ENCODE measurements at places on chromosomes 12 and 14.

DNA sequence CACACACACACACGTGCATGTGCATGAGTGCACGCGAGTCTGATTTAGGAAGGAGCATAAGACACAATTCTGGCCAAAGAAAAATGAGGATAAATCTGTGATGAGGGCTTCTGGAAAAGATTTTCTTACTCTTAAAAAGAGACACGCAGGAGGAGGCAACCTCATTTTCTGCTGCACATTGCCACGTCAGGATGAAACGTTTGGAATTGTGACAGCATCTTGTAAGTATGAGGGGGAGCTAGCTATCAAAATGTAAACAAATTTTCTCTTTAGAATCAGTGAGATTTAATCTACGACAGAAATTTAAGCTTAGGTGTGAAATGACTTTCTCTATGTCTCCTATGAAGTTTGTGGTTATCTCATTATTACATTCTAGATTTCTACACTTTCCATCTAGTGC, 31.1 kb upstream of the NUBPL start:
- DNase-seq: no peak

- DNase-seq: no peak
These were observed 18.7 kb downstream of the IQSEC3 start for GRCh38 chr12:85191-85666.

DNA sequence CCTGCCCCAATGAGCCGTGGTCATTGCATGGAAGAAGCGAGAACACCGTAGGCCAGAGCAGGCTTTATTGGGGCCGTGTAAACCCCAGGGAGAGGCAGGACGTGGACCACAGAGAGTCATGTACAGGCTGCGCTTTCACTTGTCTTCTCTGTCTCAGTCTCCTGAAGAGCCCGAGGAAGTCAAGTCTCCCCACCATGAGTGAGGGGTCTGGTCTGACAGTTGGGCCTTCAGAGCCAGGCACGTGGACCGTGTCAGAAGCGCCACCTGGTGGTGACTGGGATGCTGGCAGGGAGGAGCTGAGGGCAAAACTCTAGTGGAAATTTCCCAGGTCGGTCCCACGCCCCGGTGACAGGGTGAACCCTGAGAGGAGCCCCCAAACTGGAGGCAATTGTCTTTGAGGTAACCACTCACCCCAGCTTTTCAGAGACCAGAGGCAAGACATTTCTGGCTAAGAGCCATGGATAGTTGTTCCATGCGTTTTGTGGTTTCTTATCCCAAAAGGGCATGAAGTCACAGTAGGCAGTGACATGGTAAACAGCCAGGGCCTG, 17.4 kb downstream of the RPS6KL1 start:
- DNase-seq: no peak

DNA sequence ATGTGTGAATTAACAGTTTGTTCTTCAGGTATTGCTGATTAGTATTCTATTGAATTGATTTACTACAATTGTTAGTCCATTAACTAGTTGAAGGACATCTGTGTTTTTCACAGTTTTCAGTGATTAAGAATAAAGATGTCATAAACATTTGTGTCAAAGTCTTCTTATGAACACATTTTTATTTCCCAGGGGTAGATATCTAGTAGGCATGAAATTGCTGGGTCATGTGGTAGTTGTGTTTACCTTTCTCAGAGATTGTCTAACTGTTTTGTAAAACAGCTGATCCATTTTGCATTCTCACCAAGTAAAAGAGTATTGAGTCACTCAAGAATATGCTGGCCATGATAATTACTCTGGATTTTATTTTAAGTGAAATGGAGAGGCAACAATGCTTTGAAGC, 1145.3 kb downstream of the FSCB start:
- DNase-seq: no peak

- no peak for DNase-seq
These were observed 32.3 kb downstream of the SLC15A5 start for GRCh38 chr12:16245209-16245608.

DNA sequence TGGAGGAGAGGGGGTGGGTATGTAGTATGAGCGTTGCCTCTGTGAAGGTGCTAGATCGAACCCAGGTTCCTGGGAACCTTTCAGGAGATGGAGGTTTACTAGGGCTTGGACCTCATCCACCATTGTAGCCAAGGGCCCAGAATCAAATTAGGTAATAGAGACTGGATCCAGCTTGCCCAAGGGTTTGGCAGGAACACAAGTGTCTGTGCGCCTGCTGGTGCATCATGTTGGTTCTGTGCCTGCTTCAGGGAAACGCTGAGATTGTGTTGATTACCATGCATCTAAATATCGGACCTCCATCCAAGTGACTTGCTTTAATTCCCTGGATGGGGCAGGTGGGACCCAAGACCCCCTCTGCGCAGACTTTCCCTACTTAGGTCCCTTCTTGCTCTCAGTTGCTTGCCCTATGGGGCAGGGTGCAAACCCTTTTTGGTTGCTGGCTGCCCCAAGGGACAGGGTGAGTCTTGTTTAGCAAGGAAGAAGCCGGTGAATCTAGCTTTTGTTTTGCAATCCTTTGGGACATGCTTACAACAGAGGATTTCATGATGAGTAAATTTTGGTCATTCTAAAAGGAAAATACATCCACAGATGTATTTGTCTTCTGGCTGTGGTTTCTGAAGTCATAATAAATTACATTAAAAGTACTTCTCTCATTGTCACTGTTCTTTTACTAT, 189.8 kb upstream of the PRICKLE1 start:
- no peak for DNase-seq

GRCh38 chr12:38775457-38775856, 129.9 kb downstream of the CPNE8 start:
- no peak for DNase-seq

DNA sequence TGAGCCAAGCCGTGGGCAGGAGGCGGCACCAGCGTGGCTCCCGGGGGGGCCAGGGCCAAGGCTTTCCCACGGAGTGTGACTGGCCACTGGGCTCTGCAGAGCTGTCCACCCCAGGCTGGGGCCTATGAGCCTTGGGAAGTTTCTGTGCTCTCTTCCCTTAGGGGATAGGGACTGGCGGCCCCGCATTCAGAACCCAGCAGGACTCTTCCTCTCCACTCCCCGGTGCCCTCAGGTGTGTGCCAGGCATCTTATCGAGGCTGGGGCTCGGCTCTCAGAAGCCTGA, 17.8 kb upstream of the EIF2B2 start:
- DNase-seq: no peak

DNA sequence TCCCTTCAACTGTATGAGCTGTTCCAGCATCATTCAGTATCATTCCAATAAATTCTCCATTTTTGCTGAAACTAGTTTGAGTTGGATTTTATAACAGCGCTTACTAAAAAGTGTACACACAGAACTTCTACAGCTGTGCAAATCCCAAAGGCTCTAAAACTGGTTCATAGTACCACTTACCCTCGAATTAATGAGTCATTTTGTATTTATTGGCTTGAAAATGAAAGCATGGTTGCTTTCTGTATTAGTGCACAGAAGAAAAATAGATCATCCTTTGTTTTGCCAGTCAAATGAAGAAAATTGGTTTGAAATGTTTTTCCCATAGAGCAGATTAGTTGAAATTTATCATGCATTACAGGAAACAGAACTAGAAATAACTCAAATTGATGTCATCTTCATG, 268.3 kb upstream of the CPNE8 start:
- DNase-seq: no peak

GRCh38 chr14:64423987-64424386, 35.8 kb downstream of the MTHFD1 start:
- peak; percentile 57 for DNase-seq

- no peak for DNase-seq
These were observed 187.7 kb upstream of the LHX5 start for GRCh38 chr12:113659416-113659815.

DNA sequence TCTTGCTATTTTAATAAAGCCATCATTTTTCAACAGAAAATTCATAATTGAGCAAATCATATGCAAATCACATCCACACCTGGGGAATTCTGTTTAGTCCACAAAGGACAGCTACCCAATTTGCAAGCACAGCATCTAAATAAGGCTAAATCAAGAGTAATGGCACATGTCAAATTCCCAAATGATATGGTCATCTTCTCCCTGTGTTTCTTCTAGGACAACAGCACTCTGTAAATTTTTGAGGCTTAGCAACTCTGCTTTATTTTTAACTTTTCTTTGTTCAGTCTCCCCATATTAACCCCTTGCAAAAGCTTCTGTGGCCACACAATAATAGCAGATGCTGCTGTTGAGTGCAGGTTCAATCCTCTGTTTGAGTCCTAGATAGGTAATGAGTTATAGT, 155.6 kb upstream of the DAAM1 start:
- DNase-seq: peak; percentile 9

DNA sequence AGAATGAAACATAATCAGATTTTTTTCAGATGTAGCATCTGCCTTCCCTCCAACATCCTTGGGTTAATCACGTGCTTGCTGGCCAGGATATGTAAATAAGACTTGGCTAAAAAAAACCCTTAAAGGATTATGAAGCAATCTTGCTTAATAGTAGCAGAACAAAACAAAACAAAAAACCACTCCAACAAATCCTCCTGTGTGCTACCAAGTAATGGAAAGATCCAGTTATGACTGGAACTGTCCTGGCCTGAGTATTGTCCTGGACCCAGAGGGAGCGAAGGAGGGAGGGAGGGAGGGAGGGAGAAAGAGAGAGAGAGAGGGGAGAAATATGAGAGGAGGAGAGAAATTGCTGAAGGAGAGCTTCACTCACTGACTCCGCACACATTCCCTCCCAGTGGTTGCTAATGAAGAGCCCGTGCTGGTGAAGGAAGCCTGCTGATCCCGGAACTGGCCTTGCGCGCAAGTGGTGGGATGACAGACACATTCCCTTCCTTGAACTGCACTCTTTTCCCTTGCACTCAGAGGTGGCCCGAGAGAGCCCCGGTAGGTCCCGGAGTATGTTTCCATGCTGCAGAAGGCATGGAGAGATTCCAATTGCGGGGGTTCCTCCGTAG, 57.2 kb downstream of the HMGA2 start:
- DNase-seq: no peak

Data from brain microvascular endothelial cell (primary cell).